ENCODE measurements at places on chromosomes 4 and X.

DNA sequence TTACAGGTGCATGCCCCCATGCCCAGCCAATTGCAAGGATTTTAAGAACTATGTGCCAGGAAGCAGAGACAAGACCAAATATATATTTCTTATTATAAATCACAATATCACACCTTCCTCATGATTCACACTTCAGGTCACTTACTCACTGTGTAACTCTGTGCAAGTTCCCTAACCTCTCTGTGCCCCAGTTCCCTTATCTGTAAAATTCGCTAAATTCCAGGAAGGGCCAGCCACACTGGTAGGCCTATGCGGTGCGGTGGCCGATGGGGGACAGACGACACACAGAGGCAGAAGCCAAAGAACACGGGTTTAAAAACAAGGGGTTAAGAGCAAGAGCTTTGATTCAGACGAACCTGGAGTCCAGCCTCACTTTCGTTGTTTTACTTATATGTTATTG lies 2.8 kb downstream of the TRIM2 start:
- DNase-seq, result no peak

DNA sequence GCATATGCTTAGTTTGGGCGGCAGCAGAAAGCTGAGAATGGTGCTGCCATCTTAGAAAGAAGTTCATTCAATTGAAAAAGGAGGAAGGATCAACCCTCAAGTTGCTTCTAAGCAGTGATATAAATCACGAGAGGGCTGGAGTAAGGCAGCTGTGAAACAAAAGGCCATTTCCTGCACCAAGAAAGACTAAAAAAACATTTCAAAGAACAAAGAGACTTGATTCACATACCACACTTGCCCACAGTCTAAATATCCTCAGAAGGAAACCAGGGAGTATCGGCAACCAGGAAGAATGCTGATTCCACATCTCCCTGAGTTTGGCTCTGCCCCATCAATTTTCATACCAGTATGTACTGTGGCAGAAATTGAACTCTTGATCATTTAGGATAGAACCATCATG lies 240.1 kb downstream of the OPHN1 start:
- no peak for DNase-seq

DNA sequence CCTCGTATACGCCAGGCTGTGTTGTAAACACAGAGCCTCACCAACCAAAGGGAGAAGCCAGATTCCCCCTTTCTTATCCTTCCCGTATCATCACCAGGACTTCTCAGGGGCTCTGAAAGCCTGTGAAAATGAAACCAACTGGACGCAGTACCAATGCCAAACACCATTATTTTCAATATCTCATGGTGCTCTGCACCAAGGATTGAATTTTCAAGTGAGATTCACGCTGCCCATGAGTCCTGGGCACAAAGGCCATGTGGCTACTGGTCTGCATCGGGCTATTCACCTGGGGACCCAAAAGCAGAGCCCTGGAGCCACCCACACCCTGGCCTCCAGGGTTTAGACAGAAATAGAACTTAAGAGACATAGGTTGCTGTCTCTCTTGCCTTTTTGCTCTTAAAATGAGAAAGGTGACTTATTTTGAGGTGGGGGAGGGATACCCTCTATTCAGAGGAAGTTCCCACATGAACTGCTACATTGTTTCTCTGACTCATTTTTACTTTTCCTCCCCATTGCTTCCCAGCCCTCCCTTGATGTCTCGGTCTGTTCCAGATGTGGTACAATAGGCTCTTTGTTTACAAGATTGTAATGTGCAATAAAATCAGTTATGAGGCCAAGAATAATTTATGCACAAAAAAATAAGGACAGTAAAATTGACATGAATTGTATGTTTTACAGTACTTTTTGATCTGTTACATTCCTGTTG lies 55.4 kb downstream of the MAML3 start:
- DNase-seq, result no peak

- DNase-seq, result no peak
These were observed 733.7 kb upstream of the FRG1 start for GRCh38 chr4:189206953-189207352.

DNA sequence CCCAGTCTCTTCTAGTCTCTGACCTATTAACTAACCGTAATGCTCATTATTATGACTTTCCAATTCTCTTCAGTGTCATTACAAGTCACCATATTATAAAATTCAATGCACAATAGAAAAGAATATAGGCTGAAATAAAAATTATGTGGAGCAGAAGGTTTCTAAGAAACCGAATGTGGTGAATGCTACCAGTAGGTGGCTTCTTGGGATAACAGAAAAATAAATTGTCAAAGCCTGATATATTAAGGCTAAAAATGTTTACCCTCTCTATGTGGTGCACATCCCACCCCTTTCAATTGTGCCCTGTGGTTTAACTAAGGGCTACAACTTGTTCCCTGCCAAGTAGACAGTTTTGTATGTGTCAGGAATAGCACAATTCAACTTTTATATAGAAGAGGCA lies 624.6 kb upstream of the TECRL start:
- DNase-seq, result no peak

DNA sequence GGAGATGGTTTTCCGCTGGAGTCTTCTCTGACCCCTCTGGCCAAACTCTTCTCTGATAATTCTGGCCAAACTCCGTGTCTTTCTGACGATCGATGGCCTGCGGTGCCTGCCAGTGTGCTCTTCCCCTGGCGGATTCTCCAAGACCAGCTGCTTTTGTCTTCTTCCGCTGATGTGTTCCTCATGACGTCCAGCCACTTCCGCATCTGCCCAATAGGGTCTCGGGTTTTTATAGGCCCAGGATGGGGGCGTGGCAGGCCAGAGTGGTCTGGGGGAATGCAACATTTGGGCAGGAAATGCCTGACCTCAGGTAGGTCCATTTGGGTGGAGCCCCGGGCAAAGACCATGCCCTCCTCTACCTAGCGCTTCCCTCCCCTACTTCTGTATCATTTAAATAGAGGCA lies 1542.1 kb downstream of the STIM2 start:
- DNase-seq, result no peak

DNA sequence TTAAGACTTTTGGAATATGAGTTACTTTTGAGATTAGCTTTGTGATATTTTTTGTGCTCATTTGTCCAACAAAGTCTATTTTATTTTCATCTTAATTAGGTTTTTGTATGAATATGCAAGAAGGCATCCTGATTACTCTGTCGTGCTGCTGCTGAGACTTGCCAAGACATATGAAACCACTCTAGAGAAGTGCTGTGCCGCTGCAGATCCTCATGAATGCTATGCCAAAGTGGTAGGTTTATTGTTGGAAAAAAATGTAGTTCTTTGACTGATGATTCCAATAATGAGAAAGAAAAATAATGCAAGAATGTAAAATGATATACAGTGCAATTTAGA lies 10.8 kb downstream of the ALB start:
- no peak for DNase-seq

- DNase-seq, result no peak
These were observed 682.3 kb upstream of the GRID2 start for GRCh38 chr4:91621446-91621845.

DNA sequence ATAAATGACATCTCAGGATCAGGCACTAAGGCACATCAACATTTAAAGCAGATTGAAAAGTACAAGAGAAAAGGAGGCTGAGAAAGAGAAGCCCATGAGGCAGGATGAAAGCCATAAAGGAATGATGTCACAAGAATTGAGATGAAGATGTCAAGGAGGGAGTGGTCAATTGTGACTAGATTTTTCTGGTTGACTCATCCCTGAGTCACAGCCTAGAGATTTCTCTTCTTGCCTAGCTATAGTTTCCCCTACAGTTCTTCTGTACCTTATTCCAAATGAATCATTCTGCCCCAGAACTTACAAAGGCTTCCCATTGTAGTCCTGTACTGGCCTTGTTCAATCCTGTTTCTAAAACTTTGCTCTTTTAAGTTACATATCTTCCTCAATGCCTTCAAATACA lies 3.4 kb upstream of the USP53 start:
- DNase-seq, result no peak
